ENCODE measurements at places on chromosomes 1 and 21.

GRCh38 chr1:210003501-210003900 is 65.5 kb downstream of the SYT14 start:
- no peak for DNase-seq

DNA sequence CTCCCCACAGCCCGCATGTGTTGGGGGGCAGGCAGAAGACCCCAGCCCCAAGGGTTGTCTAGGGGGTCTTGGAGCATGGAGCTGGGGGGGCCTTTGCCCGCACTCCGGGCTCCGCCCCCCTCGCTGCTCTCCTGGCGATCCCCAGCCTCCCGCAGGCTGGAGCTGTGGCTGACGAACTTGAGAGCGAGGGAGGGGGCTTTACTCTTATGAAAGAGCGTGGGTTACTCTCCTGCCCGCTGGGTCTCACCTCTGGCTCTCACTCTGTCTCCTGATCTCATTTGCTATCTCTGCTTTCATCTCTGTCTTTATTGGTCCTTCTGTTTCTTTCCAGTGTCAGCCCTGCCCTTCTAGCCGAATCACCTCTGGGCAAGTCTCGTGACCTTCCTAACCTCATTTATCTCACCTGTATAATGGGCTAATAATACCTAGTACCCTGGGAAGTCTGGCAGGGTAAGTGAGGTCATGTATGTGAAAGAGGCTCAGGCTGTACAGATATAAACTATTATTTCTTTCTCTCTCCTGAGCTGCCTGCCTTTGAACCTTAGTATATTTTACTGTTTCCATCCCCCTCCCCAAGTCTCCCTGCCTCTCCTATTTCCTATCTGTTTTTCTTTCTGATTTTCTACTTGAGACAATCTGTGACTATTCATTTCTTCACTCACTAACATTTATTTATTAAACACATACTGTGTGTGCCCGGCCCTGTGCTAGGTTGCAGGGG is 731 bp downstream of the EFNA4 start:
- DNase-seq = peak; percentile 73

GRCh38 chr1:60251426-60251825 is 177.9 kb upstream of the C1orf87 start:
- DNase-seq = no peak

DNA sequence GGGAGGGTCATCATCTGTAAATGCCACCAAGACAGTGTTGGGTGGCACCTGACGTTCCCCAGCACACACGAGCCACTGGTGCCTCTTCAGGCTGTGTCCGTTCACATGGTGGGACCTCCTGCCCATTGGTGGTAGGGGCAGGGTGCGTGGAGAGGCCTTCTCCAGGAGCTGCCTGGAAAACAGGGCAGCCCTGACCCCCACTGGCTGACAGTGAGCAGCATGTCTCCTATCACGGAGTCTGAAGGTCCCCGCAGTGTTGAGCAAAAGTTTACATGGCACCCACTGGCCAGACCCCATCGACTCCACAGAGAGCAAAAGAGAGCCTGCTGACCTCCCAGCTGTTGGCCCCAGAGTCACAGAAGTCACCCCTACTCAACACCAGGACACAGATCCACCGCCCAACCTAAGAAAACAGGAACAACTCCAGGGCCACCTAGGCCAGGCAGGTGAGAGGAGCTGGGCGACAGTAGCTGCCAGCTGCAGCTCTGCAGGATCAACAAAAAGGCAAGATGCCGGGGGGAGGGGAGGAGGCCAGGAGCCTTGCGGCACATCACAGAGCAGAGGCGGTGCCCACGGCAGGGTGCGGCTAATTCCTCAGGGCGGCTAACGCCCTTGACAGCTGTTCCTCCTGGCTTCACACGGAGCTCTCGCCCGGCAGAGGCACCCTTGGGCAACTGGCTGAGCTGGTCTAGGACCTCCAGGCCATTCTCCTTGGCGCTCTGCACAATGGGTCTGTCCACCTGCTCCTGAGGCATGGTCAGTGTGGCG is 14.4 kb upstream of the IFI6 start:
- DNase-seq = no peak

- no peak for DNase-seq
These were observed 19.0 kb upstream of the MGST3 start for GRCh38 chr1:165612062-165612461.

GRCh38 chr21:38777015-38777414 is 28.7 kb upstream of the ETS2 start:
- DNase-seq = no peak

GRCh38 chr1:233085566-233085965 is 135.2 kb downstream of the NTPCR start:
- DNase-seq = no peak

DNA sequence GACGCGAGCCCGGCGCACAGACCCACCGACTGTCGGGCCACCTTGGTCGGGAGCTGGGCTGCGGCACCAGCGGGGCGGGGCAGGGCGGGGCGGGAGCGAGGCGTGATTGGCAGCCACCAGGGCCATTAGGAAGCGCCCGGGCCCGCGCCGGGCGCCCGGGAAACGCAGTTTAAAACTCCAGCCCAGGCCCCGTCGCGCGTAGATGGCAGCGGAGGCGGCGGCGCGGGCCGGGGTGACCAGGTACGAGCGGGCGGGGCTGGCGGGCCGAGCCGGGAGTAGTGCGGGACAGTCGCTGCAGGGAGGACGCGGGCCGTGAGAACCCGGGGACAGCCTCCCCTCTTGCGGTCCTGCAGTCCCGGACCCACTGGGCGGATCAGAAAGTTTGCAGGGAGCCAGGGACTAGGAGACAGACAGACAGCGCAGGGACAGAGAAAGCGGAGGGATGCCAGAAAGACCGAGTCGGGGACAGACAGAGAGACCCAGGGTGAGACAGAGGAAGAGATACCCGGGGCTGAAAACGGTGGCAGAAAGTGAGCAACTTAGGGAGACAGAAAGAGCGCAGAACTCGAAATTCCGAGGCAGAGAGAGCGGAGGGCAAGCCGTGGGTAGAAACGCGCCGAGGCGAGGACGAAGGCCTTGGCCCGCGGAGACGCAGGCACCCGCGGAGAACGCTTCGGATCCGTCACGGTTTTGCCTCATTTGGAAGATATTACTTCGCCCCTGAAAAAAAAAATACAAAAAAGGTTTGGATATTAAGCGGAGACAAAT is at the start of gene DMBX1:
TSS of gene DMBX1 (plus strand) at position 199 of the 768 bp plus-strand sequence. CDS start 17,175 bp downstream, outside the sequence.
- DNase-seq = peak; percentile 87

DNA sequence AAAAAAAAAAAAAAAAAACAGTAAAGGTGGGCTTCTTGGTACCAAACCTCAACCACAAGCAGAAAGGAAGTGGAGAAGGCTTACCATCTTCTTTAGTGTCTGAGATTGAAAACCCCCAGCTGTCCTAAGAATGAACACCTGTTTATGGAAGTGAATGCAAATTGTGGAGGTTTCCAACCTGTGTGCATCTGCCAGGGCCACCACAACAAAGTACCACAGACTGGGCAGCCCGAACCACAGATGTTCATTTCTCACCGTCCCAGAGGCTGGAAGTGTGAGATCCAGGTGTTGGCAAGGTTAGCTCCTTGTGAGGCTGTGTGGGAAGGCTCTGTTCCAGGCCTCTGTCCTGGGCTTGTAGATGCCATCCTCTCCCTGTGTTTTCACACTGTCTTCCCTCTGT is 348.7 kb downstream of the SETD4 start:
- no peak for DNase-seq

DNA sequence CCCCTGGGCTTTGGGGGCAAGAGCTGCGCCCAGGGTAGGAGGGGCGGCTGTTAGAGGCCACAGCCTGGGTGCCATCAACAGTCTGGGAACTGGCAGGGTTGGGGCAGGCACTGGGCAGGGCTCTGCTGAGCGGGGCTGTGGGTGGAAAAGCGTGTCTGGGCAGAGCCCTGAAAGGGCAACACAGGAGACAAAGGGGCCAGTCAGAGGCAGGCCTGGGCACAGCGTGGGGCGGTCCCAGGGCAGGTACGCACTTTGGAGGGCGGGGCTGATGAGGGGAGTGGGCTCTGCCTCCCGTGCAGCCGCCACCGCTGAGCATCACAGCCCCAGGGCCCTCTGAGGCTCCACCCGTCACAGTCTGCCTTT is 13.9 kb downstream of the CELSR2 start:
- no peak for DNase-seq

DNA sequence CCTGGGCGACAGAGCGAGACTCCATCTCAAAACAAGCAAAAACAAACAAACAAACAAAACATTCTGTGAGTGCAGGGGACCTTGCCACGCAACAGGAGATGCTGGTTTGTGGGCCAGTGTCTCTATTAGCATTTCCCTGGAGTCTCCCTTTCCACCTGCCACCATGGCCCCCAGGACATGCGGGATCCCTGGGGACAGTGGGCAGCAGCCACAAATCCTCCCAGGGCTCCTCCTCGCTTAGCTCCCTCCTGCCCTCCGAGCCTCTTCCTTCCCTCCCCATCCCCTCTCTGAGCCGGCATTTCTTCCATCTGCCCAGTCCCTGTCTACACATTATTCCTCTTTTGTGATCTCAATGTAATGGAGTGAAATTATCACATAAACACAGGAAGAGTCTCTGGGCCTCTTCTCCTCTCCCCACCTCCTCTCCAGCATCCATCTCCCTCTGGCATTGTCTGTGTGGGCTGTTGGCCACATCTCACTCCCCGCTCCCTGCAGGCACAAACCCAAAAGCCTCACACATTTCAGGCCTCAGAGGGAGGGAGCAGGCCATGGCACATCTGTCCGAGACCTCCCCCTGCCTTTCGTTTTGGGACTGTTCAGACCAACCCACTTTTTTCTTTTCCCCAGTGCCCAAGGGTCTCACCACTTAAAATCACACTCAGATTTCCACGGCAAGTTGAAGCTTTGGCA is 144.3 kb downstream of the MIS18A start:
- no peak for DNase-seq

GRCh38 chr1:20936216-20936615 is 149.1 kb upstream of the HP1BP3 start:
- DNase-seq = no peak

GRCh38 chr1:221723018-221723847 is 18.7 kb downstream of the DUSP10 start:
- no peak for DNase-seq

GRCh38 chr1:150529017-150529416 is 13.5 kb downstream of the FALEC start:
- no peak for DNase-seq

DNA sequence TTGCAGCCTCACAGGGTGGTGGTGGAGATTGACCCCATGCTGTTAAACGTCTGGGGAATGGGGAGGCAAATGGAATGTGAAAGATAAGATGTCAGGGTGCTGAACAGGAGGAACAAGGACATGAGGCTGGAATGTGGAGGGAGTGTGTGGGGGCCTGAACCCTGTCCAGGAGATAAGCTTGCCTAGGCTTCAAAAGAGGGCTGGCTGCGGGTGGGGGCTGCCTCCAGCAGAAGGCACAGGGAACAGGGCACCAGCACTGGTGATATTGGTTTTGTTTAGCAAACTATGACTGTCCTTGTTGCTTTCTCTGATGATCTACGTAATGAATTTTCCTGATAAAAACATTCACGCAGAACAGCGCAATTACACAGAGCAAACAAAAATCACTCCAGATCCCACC is 52.4 kb upstream of the LRP8 start:
- no peak for DNase-seq

- DNase-seq = no peak
These were observed 17.7 kb downstream of the TEX38 start for GRCh38 chr1:46689356-46689755.

- no peak for DNase-seq
These were observed 930 bp downstream of the SLC30A10 start for GRCh38 chr1:219927298-219927955.

DNA sequence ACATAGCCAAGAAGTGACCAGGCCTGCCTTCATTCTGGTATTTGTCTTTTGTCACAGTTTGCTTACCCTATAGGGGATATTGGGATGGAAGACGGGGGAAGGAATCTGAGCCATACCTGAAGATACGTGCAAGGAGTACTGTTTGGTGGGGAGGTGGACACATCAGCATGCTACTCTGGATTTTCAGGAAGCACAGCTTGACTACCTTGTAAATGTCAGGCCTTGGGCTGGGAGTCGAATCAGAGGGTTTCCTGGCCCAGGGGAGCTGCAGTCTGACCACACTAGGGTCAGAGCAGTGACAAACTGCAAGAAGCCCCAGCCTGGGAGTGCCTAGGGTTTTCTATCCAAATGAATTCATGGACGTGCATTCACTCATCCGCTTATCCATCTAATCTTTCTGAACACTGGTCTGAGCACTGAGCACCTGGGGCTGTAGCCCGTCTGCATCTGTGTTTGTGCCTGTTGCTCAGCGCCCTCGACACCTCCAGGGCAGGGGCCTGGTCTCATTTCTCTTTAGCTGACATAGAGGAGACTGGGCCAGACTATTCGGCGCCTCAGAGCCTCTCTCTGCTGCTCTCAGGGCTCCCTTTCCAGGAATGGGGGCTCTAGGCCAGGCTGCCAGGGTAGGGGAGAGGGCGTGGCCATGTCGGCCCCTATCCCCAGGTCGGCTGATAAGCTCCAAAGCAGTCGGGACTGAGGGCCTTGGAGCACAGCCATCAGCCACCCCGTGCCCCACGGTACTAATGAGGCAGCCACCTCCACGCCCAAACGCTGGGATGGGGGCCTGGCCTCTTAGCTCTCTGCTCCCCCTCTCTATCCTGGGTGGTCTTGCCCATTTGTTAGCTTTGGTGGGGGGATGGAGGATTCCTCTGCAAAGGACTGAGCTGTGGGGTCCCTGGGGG is 47.0 kb upstream of the SLC2A1 start:
- no peak for DNase-seq

DNA sequence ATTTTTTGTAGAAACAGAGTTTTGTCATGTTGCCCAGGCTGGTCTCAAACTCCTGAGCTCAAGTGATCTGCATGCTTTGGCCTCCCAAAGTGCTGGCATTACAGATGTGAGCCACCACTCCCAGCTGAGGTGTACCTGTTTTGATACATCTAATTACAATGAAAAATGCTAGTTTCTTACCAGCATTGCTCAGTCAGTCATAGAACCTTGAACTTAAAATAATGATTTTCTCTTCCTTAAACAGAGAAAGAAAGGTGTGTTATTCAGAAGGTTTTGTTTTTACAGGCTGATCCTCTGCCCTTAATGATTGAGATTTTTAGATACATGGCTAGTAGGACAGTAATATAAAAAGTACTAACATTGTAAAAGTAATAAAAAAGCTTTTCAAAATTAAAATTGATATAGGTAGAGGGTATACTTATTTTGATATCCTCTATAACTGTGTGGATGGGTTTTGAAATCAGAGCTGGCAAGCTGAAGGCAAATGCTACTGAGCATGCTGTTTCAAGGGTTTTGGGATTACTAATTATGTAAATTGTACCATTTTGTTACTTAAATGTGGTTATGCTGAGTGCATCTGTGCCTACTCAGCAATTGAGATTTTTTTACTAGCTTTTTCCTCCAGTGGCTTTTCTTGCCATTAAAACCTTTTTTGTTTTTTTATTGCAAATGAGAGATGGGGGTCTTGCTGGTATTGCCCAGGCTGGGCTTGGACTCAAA is 16.1 kb downstream of the PRRC2C start:
- no peak for DNase-seq

GRCh38 chr1:223755992-223756775 is 43.8 kb downstream of the CAPN2 start:
- no peak for DNase-seq

- DNase-seq = no peak
These were observed 116.0 kb downstream of the BCAR3 start for GRCh38 chr1:93565496-93566206.

- DNase-seq = no peak
These were observed 40.6 kb upstream of the ZBTB40 start for GRCh38 chr1:22410928-22411495.

- no peak for DNase-seq
These were observed 36.6 kb downstream of the XCL1 start for GRCh38 chr1:168613038-168613451.

All from HAP-1 (cell line).